GOT3 (cell line): ENCODE measurements at places on chromosomes 4 and X.

DNA sequence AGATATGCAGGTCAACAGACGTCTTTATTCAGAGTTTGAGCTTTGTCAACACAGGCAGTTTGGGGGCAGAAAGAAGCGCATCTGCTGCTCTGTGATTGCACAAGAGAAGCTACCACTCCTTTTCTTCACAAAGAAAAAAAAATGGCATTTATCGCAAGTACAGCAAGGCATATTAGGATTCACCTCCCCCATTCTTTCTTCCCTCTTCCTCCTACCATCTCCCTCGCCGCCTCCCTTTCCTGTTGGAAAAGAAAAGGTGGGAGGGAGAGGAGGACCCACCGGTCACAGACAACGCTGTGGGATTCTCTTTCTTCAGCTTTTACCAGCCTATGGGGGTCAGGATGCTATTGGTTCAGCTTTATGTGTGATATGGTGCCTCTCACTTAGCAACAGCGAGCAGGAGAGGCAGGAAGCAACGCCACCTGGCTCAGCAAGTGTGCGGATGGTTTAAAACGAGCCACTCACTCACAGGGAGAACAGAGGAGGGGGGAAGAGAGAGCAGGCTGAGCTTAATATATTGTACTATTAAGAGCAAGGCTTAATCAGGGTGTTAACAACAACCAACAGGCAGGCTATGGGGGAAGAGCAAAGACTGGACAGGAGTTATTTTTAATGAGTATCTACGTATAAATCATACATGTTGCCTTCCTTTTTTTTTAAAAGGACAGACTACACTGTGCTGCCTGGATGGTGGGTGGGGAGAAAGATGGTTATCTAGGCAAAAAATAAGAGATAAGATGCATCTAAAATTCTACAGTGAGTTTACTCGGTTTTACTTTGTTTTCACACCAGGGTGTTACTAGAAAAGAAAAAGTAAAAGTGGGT is 104.7 kb downstream of the MAML3 start:
- no peak for DNase-seq

DNA sequence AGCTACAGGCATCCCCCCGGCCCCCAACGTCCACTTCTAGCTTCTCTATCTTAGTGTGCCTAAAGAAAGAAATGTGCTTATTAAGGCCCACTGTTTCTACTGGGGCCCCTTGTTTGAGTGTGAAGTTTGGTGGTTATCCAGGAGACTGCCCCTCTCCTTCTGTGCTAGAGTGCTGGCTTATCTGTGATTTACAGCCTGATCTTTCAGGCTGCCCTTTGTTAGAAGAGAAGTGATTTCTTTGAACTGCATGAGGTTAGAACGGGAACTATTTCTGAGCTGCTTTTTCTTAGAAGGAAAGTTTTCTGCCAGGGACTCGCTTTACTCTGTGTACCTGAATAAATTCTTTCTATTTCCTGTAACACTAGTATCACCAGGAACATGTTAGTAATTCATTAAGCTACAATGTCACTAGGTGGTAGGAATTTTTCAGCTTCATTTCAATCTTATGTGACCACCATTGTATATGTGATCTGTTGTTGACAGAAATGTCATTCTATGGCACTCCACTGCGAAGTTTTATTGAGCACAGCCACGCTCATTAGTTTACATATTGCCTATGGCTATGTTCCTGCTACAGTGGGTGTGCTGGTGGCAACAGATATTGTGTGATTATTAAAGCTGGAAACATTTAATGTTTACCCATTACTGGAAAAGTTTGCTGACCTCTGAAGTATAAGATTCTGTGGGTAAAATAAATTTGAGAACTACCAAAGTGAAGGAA is 193.8 kb upstream of the CXorf51B start:
- DNase-seq: no peak

DNA sequence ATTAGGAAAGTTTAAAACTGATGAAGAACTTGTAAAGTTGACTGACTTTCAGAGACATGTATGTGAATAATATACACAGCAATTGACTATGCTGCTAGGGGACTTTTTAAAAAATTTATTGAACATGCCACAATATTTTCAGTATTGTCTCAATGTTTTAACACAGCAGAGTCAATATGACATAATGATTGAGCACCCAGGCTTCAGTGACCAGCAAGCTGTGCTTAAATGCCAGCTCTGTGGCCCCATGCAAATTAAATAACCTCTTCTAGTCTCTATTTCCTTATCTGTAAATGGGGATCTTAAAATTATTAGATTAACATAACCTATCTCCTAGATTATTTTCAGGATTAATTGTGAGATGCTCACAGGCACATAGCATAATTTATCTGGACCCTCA is 56.8 kb upstream of the TXK start:
- no peak for DNase-seq

DNA sequence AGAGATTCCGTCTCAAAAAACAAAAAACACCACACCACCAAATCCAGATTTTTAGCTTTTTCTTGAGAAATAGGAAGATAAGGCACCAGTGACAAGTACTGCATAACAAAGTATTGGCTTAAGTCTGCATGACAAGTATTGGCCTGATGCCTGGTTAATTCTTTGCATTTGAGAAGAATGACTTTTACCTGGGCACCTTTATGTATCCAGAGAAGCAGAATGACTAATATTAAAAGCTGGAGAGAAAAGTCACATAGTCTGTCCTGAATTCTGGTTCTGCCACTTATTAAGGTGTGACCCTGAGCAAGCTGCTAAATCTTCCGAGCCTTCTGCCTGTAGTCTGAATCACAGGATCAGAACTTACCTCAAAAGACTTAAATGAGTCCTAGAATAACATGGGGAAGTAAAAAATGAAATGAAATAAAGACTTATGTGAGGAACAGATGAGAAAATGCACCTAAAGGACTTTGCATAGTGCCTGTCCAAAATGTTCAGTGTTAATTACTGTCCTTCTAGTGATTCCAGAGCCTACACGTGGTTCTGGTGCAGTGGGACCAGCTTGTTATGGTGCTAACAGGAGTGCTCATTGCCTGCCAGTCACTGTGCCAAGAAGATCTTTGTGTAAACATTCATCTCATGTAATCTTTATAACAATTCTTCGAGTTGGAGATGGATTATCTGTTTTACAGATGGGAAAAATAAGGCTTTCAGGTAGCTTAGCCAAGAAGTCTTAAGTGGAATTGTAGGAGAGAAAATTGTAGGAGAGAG is 31.6 kb downstream of the UGDH start:
- DNase-seq: no peak

DNA sequence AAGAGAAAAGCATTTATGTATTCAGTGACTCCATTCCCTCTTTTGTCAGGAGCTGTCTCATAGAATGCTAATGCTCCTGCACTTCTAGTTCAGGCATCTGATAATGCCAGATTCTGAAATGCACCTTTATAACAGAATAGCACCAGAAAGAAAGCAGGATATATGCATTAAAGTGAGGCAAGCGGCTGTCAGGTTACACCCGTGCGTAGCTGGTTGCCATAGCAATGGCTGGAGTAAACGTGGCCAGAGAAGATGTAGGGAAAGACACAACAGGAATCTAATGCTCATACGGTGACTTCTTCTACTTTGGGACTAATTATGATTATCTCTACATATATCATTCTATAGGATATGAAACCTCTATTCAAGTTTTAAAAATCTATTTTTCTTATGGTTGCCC is 5.9 kb downstream of the EMCN start:
- no peak for DNase-seq

DNA sequence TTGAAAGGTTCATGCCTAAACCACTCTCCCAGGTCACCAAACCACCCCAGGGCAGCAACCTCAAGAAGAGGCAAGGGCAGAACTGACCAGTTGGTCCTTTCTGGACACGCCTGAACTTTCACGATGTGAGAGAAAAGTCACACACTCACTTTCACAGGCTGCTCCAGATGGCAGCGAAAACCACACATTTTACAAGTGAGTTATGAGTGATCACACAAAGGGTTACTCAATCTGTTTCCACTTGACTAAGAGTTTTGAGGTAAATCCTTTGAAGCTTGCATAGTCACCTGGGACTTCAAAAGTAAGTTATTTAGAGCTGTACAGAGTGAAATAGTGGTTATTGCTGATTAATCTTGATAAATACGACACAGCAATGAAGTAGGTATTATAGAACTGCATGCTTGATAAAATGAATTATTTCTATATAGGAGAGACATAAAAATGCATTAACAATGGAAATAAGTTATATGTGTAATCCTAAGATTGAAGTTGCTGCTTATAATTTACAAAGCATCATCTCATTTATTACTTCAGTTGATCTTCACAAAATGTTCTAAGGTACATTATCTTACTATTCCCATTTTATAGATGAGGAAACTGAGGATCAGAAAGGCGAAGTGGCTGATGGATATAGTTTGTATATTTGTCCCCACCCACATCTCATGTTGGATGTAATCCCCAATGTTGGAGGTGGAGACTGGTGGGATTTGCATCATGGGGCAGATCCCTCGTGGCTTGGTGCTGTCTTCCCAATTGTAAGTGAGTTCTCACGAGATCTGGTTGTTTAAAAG is 103.0 kb upstream of the KLF3 start:
- DNase-seq: no peak

DNA sequence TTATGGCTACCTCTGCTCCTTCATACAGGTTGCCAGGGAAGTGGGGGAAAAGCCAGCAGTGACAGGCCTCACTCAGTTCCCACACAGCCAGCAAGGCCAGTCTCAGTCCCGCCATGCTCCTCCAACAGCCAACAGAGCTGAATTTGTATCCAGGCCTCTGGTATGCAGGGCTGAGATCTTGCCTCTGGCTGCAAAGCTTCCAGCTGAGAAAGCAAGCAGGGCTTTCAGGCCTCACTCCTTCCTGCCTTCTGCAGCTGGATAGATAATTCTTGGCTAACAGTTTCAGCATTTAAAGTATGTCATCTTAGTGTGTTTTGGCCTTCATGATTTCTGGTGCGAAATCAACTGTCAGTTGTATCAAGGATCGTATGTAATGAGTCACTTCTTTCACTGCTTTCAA is 103.6 kb downstream of the GNL3L start:
- no peak for DNase-seq
